Activated CD4-positive, alpha-beta T cell treated with anti-CD3 and anti-CD28 coated beads, Interleukin-2, amount 50 U/mL, for 1 hour (primary cell): ENCODE measurements at places on chromosomes 5 and 9.

DNA sequence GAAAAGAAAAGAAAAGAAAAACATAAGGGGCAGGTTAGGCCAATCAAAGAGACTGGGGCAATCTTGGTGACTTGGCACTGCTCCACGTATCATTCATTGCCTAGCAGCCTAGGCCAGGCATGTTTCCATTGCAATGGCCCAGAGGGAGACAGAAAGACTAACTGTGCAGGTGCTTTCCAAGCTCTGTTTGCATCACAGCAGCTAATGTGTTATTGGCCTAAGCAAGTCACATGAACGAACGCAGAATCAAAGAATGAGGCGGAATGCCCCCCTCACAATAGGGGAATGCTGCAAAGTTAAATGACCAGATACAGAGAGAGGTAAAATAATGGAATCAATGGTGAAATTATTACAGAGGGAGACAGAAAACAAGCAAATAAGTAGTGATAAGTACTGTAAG lies 11.1 kb upstream of the VPS13A start:
- DNase-seq: no peak

DNA sequence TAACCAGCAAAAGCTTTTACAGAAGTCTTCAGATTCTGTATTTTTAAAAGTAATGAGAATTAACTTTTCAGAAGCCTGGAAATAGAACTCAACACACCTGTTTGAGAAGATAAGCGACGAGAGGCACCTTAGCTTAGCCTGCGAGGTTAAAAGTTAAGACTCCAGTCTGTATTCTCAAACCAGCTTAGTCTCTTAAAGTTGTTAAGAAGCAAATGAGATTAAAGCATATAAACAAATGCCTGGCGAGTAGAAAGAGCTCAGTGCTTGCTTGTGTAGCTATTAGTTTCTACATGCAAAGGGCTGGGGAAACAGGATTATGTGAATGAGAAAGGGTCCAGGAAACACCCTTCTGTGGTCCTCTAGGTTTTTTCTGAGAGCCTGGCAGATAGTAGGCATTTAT lies 51.7 kb downstream of the MTAP start:
- no peak for DNase-seq

- DNase-seq: no peak
Observed at GRCh38 chr9:129865668-129866320, 30.5 kb downstream of the USP20 start.

- DNase-seq: no peak
Observed at GRCh38 chr5:146867996-146868708, 10.4 kb downstream of the PPP2R2B start.

DNA sequence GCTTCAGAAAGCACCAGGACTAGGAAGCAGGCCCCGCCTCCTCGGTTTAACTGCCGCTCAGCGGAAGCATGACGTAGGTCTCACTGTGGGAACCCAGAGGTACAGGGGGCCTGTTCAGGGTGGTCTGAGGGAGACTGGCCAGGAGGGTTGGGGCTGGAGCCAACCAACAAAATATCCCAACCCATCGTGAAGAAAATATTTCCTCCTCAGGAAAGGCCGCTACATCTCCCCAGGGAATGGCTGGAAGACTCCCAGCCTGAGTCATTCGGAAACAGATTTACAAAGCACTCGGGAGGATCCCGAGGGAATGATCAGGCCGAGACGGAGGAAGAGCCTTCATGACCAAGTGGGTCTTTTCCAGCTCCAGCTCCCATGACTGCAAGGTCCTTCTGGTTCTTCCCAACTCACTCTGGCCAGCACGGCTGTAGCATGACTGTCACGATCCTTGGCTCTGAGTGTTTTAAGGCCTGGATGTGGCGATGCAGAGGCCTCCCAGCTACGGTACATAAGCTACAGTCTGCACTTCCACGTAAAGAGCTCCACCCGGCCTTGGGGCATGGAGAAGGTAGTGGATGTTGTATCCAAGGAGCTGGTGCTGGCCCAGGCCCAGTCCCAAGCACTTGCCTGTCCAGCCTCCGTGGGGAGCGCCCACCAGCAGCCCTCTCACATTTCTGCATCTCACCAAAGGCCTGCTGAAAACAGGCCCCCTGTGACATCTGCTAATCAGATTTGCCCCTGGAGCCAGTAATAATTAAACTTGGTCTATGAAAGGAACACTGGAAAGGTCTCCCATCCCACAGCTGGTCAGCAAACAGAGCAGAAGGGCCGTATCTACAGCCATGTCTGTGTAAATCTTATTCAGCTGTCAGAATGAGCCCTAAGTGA lies 100.6 kb downstream of the LHFPL2 start:
- no peak for DNase-seq

GRCh38 chr9:112551641-112552040 lies 65.0 kb downstream of the KIAA1958 start:
- no peak for DNase-seq

- DNase-seq: no peak
Observed at GRCh38 chr9:18800579-18800978, 232.4 kb downstream of the SAXO1 start.

- peak; percentile 72 for DNase-seq
Observed at GRCh38 chr5:132238169-132238744, 10.6 kb upstream of the P4HA2 start.

DNA sequence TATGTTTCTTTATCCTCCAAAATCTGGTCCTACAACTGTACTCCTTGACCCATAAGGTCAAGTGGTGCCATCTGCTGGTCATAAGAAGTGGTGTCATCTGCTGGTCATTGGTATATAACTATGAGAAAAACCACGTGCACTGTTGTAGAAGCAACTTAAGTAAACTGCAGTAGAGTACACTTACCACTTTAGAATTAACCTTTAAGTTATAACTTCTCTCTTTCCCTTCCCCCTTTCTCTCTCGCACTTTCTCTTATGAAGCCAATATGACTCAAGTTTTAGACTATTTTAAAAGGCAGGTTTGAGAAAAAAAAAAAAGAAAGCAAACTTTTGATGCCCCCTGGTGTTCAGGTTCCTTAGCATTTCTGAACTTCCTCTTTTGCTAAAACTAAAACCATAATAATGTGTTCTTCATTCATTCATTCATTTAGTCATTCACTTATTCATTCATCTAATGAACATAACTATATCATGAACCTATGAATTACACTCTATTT lies 12.8 kb upstream of the MTAP start:
- DNase-seq: peak; percentile 33

GRCh38 chr5:116576053-116576713 lies 1.6 kb upstream of the SEMA6A start:
- DNase-seq: no peak

DNA sequence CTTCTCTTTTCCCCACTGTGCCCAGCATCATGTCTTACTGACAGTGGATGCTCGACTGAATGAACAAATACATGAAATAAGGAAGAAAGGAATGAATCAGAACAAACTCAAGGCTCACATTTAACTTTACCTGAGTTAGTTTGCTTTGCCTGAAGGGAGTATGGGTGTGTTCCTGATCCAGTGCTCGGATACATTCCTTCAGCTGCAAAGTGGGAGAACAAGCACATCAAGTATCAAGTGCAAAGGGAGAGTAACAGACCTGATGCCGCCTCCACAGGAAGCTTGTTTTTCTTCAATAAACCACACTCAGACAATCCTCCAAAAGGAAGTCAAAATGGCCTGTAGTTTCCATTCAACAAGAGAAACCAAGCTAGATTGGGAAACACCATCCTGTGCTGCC lies 66.1 kb downstream of the KIF24 start:
- DNase-seq: no peak

GRCh38 chr9:72013292-72013760 lies 47.1 kb downstream of the C9orf57 start:
- DNase-seq: no peak

DNA sequence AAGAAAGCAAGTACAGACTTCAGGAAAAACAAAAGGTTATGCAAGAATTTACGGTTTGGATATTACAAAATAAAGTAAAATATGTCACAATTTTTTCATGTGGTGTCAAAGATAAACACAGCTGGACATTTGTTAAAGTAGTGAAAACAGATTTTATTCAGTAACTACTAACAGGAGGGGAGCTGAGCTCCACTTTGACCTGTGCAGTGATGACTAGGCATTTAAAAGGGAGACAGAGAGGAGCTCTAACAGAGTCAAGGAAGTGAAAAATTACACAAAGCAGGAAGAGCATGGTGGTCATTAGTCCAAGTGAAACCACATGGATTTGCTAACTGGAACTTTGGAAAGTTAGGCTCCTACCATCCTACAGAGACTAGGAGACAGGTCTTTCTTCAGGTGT lies 263.6 kb upstream of the PCSK5 start:
- no peak for DNase-seq

GRCh38 chr5:112183874-112184273 lies 235.2 kb downstream of the EPB41L4A start:
- no peak for DNase-seq

GRCh38 chr9:123000371-123001068 lies 32.9 kb upstream of the GPR21 start:
- DNase-seq: no peak

GRCh38 chr9:114805670-114806525 lies at the start of gene TNFSF15:
TNFSF15 (minus strand) TSS chr9:114806039; CDS start chr9:114806012, 27 bp downstream.
- no peak for DNase-seq

DNA sequence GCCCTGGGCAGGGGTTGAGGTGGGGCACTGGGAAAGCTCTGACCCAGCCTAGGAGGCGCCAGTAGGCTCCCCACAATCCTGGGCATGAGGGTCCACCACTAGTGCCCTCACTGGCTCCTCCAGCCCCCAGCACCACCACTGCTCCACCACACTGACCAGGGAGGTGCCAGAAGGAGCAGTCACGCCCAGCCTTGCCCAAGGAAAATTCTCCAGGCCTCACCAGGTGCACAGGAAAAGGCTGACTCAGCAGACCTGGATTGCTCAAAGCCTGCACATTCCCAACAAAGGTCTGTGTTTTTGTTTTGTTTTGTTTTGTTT lies 62.9 kb downstream of the ZNF354C start:
- no peak for DNase-seq

DNA sequence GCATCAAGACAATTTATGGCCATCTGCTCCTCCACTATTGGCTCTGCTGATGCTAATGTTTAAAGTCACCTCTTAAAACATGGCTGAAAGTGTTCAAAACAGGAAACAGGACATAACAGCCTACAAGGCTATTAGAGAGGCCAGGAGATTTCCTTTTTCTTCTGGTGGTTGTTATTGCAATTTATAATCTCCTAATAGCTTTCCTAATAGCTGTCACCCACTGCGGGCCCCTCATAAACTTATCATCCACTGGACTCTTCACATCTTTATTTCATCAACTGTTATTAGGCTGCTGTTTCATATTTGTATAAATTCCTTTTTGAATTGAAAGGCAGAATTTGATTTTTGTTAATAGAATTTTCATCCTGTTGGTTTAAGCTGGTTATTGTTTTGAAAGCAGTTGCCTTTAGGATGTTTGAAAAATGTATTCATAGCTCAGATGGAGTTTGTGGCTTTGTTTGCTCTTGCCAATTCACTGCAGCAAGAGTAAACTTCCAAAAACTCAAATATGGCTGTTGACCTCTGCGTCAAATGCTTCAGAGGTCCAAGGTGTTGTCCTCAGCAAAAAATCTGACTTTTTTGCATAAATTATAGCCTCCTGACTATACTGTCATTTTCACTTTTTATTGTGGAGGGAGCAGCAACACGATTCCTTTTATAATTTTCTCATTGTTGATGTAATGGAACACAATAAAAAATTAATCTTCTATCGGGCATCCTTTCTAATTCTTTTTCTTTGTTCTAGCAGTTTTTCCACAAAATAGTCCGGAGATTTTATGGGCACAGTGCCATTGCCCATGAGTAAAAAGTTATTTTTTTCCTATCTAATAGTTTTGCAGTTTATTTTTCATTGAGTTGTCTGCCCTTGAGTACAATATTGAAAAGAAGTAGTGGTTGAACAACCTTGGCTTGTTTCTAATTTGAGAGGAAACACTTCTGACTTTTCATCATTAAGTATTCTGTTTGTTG lies 69.3 kb downstream of the MAT2B start:
- DNase-seq: no peak
